ENCODE measurements at places on chromosomes 4 and X.

DNA sequence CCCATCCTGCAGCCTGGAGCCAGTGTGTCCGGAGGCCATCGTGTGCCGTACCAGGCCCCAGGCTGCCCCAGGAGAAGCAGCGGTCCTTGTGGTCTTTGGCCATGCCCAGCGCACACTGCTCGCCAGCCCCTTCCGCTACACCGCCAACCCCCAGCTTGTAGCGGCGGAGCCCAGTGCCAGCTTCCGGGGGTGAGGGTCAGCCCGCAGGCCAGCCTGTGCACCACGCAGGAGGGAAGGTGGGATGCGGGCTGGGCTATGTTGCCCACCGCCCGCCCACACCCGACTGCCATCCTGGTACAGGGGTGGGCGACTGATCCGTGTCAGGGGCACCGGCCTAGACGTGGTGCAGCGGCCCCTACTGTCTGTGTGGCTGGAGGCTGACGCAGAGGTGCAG, 7.6 kb upstream of the SRPK3 start:
- no peak for DNase-seq

DNA sequence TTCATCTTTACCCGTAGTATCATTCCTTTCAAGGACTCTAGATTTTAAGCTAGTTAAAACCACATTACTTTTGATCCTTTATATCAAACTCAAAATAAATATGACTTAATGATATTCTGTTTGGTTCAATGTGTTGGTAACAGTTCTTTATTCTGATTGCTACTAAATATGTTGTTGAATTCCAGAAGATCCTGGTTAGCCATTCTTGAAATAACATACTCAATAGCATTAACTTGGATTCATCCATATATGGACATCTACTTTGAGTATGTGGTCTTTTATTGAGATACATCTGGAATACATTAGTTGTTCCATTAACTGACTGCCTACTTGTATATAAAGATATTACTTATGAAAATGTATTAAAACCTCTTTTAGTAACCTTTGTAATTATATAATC, 27.5 kb upstream of the PCDH18 start:
- no peak for DNase-seq

DNA sequence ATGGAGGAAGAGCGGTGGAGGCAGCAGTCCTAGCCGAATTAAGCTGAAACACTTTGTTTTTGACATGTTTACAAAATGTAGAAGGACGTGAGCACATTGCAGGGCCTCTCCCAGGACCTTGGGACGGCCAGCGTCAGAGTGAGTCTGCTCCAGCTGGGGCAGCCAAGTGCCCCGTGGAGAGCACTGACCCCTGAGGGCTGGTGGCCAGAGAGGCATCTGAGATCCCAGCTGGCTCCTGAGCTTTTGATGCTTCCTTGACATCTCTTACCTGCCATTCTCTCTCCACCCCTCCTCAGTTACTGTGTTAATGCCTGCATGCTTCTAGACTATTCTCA, 24.7 kb downstream of the NAT8L start:
- no peak for DNase-seq

DNA sequence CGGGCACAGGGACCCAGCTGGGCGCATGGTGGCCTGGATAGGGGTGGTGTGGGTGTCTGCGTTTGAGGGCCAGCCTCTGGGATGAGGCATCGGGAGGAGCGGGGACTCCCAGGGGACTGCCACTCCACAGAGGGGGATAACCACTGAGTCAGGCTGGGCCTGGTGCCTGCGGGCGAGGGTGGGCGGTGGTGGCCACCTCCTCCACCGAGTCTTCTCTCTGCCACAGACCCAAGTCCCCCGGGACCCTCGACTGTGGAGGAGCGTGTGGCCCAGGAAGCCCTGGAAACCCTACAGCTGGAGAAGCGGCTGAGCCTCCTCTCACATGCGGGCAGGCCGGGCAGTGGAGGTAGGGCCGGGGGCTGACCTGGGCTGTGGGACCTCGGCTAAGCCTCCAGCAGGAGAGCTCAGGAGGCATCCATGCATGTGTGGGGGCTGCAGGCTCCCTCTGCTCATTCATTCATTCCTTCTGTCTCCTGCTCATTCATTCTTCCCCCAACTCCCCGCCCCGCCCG, 26.4 kb downstream of the DOK7 start:
- DNase-seq, result no peak

- DNase-seq, result no peak
Observed at GRCh38 chr4:48832571-48832970, 1.7 kb downstream of the OCIAD1 start.

DNA sequence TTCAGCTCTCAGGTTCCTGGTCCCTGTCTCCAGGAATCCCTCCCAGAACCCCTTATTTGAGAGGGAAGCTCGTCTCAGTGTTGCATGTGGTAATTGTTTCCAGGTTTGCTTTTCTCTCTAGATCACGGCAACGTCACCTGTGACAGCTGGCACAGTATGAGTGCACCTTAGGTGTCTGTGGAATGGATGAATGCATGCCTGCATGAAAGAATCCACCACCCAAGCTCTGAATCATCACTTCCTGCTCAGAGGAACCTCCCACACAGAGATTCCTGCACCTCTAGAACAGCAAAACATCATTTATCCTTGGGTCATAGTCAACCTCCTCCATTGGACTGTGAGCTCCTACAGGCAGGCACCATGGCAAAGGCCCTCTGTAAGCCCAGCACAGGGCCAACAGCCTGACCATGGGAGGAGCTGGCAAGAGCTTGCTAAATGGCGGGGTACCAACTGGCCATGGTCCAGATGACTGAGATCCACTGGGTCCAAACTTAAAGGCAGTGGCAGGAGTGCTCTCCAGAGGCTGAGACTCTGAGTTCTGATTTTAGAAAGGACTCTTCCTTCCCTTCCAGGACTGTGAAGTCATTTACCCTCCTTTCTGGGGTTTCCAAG, 116.2 kb downstream of the SLC2A9 start:
- DNase-seq, result no peak

DNA sequence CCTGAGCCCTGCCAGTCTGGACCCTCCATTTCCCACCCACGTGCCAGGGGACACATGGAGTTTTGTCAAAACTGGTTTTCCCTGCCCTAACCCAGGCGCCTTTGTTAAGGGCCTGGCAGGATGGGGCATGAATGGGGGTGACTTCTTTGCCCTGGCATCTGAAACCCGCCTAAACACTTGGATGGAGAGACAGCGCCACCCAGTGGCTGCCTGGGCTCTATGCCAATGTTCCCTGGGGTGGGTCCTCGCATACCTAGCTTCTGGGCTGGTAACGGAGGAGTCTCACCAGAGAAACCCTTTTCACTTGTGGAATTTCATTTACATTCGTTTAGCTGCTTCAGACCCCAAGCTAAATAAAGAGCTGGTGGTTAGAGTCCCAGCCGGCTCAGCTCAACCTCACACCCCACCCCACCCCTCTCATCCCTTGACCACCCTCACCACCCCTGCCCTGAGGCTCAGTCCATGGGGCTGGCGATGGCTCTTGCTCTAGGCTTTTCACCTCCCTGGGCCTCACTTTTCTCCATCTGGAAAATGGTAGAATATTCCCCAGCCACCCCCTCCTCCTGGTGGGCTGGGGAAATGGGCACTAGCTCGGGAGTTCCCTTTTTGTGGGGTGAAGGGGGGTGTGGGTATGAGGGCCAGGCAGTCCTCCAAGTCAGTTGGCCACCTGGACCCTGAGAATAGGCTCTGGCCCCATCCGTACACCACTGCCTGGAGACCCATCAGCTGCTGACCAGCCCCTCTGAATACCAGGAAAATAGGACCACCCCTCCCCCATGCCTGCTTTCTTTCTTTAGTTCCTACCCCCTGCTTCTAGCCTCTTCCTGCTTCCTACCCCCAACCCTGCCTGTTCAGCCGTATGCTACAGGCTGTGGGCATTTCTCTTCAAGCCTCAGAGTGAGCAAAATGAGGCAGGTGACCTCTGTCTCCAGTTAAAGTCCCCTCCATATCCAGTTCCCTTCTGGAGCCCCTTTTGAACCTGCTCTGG, 57.1 kb upstream of the PJA1 start:
- peak; percentile 34 for DNase-seq

DNA sequence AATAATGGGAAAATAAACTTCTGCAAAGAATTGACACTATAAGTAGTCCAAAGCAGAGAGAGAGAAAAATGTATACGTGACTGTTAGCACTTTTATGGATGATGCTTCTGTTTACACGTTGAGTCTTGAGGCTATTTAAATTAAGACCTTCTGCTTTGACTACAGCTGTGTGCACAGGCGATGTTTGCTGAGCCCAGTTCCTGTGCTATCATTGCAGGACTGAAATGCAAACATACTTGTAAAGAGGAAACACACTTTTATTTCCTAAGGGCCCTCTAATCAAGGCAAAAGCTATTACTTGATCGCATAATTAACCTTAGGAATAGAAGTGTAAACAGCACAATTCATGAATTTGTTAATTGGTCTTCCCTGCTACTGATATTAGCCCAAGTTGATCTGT, 226.9 kb downstream of the FBXW7 start:
- no peak for DNase-seq

DNA sequence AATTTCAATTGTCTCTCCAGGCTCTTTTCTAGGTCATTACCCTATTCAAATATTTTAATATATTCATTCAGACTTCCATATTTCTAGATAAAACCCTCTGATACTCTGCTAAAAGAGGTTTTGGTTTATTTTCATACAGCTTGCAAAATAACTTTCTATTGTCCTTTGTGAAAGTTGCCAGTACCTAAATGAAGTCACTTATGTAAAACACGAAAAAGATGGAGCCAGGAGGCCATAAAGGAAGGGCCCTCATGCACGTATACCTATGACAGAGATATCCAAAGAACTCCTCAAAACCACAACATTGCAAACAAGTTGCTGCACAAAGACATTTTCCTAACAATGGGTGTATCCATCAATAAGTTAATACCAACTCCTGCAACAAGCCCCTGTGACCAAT, 25.7 kb upstream of the ELOVL6 start:
- DNase-seq, result no peak

GRCh38 chr4:7206911-7207567, 14.7 kb downstream of the SORCS2 start:
- peak; percentile 78 for DNase-seq

- DNase-seq, result no peak
Observed at GRCh38 chrX:10171249-10171648, 14.5 kb downstream of the CLCN4 start.

DNA sequence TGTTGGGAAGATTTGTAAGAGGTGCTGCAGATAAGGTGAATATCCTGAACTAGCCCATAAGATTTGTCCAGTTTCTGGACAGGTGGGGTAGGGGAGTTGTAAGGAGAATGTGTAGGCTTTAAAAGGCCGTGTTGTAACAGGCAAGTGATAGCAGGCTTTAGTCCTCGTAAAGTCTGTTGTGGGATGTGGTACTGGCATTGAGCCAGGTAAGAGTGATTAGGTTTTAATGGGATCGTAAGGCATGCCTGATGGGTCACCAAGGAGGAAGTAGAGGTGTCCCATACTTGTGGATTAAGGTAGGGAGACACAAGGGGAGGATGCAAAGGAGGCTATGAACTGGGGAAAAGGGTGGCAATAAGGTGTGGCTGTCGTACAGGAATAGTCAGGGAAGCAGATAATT, 256.9 kb upstream of the DKK2 start:
- DNase-seq, result no peak
